Suprapubic skin (tissue), 4 donors: ENCODE measurements at places on chromosomes 6 and 20. TPM values are rescaled to one million over a fixed set of nuclear protein-coding genes. Genes with fewer than 3 reads are reported as not detected.

DNA sequence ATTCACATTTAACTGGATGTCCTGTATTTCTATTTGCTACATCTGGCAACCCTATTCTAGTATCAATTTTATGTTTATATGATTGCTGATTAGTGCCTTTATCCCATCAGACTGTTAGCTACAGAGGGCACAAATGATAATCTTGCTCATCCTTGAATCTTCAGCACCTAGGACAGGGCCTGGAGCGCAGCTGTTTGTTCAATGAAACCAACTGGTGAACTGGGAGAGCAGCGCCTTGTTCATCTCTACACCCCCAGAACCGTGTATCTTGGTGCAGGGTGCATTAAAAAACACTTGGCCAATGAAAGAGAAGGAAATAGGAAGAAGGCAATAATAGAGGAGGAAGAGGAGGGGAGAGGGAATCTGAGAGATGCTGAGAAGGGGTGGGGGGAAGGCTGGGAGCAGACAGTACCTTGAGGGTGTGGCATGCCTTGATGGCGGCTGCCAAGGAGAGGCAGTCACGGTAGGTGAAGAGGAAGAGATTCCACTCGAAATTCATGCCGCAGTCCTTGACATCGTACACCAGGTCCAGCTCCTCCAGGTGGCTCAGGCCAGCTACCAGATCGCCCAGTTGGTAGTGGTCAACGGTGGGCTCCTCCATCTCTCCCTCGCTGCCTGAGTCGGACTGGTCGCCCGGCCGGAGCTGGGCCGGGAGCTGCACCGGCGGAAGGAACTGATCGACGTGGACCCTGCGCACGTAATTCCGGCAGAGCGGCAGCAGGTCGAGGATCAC lies 15.5 kb downstream of the TMEM151B start:
- no peak for DNase-seq
- no peak overlapping the region for H3K27ac ChIP-seq
- H3K4me1 ChIP-seq: peaks cover 3% of the 10 kb centered on the region
- H3K27me3 ChIP-seq: peaks cover 26% of the 10 kb centered on the region
- H3K36me3 ChIP-seq: no peaks in the 10 kb centered on the region

GRCh38 chr6:41036601-41037000 lies 2.4 kb downstream of the UNC5CL start:
- peaks cover 8% of the 10 kb centered on the region for H3K4me1 ChIP-seq
- no peaks in the 10 kb centered on the region for H3K27me3 ChIP-seq
- no peaks in the 10 kb centered on the region for H3K36me3 ChIP-seq
- H3K4me3 ChIP-seq: no peak overlapping the region
- H3K27ac ChIP-seq: no peak overlapping the region

DNA sequence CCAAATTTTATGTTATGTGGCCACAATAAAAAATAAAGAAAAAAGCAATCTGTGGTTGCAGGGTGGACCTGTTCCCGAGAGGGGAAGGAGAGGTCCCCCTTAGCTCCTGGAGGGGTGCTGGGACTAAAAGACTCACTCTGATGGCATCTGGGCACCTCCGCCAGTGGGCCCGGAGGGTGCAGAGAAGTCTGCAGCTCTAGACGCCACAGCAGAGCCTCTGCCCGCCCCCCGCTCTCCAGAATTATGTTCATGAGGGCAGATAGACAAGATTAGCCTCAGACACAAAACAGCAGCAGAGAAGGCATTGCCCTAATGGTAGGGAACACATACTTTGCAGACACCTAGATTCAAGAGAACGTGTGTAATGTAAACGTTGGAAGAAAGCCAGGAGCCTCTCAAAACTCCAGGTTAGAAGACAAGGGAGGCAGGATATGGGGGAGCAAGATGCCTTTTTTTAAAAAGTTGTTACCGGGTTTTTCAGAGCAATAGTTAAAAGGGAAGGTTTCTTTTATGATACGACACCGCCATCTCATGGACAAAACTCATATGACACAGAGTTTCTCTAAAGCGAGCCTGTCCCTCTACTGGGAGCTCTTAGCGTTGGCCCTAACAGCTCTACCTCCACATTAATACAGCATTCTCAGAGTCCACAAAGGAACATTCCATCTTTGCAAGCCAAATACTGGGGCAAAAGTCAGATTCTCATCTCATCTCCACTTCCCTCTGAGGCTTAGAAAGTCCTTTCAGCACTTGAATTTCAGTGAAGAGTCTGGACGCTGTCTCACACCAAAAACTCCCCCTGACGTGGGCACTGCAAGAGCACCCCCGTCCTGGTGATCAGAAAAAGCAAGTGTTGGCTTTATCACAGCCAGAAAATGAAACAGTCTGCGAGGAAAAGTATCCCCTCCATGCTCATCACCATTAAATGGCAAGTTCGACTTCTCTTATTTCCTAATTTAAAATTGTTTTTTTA lies 47.2 kb downstream of the FOXF2 start:
- H3K27ac ChIP-seq: no peak overlapping the region
- no peak for DNase-seq
- H3K27me3 ChIP-seq: peaks cover 50% of the 10 kb centered on the region
- no peaks in the 10 kb centered on the region for H3K4me1 ChIP-seq
- no peak overlapping the region for H3K4me3 ChIP-seq
- no peaks in the 10 kb centered on the region for H3K36me3 ChIP-seq

GRCh38 chr6:168099201-168100010 lies 20.4 kb upstream of the FRMD1 start:
- no peak overlapping the region for H3K4me3 ChIP-seq
- no peak for DNase-seq
- H3K27me3 ChIP-seq: peaks cover 57% of the 10 kb centered on the region
- H3K36me3 ChIP-seq: no peaks in the 10 kb centered on the region

DNA sequence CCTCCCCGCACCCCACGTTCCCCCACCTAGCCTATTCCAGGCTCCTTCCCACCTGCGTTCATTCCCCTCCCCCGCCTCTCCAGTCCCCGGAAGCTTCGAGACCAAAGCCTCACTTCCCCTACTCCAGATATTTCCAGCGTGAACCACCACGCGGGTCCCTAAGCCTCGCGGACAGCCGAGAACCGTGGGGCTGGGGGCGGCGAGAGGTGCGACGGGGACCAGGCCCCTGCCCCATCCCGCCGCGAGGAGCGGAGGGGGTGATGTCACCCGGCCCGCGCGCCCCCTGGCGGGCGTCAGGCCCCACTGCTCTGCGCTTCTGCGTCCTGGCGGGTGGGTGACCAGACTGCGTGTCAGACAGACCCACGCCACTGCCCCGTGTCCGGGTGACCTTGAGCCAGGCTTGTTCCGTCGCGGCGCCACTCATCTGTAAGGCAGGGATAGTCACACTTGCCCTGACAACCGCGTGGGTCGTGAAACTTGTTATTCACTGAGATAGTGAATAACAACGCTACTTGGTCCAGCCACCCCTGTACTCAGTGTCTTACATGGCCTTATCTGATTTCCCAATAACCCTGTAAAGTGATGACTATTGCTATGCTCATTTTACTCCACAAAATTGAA lies 9.0 kb upstream of the HSP90AB1 start:
- no peaks in the 10 kb centered on the region for H3K27me3 ChIP-seq
- peaks cover 2% of the 10 kb centered on the region for H3K36me3 ChIP-seq
- H3K27ac ChIP-seq: peak overlapping the region; percentile 91
- DNase-seq: peak; percentile 89
- peaks cover 50% of the 10 kb centered on the region for H3K4me1 ChIP-seq

DNA sequence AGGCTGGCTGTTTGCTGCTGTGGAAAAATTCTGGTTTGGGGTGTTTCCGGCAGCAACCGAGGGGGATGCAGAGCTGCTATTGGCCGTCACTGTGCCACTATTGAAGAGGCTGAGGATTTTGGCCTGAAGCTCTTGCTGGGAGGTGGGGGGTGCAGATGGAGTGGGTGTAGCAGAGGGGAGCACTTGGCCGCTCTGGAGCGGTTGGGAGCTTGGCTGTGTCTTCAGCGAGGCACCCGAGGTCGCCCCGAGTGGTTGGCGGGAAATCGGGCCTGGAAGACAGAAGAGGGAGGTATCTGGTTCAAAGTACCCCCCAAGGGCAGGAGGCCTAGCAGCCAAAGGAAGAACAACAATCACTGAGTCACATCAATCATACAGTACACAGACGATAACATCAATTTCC lies 27.1 kb downstream of the NCOA5 start:
- H3K27ac ChIP-seq: no peak overlapping the region
- peaks cover 30% of the 10 kb centered on the region for H3K4me1 ChIP-seq
- no peak overlapping the region for H3K4me3 ChIP-seq
- H3K36me3 ChIP-seq: peaks cover 75% of the 10 kb centered on the region
- DNase-seq: no peak
- peaks cover 6% of the 10 kb centered on the region for H3K27me3 ChIP-seq

GRCh38 chr20:10412591-10413408 lies 21.2 kb downstream of the MKKS start:
- peaks cover 7% of the 10 kb centered on the region for H3K4me1 ChIP-seq
- DNase-seq: no peak
- H3K27me3 ChIP-seq: no peaks in the 10 kb centered on the region
- H3K36me3 ChIP-seq: peaks cover 8% of the 10 kb centered on the region
- no peak overlapping the region for H3K4me3 ChIP-seq

GRCh38 chr20:47529840-47530239 lies 28.2 kb downstream of the NCOA3 start:
- peaks cover 5% of the 10 kb centered on the region for H3K4me1 ChIP-seq
- H3K27me3 ChIP-seq: no peaks in the 10 kb centered on the region
- H3K36me3 ChIP-seq: no peaks in the 10 kb centered on the region
- H3K27ac ChIP-seq: no peak overlapping the region
- no peak overlapping the region for H3K4me3 ChIP-seq

DNA sequence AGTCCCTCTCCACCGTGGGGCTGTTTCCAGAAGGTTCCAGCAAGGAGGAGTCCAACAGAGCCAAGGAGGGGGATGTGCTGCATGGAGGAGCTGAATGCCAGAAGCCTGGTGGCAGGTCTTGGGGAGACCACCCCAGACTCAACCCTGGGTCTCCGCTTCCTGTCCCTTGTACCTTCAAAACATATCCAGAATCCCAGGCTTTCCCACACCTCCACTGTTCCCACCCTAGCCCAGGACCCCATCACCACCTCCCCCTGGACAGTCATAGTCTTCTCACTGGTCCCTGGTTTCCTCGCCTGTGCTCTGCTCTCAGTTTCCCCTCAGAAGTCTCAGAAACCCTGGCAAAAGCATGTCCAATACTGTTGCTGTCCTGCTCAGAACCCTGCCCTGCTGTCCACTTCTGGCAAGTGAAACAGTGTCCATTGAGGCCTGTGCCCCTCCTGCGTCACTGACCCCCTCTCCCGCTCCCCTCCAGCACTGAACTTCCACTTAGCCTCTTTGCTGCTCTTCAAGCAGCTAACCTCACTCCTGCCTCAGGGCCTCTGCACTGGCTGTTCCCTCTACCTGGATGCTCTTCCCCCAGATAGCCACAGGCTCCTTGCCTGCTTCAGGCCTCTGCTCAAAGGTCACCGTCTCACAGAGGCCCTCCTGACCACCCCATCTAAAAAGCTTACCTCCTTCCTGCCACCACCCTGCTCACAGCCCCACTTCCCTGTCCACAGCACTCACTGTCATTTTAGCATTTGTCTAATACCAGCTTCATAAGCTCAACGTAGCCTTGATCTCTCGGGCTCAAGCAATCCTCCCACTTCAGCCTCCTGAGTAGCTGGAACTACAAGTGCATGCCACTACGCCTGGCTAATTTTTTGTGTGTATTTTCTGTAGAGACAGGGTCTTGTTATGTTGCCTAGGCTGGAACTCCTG lies 169.2 kb downstream of the GRM4 start:
- H3K4me3 ChIP-seq: no peak overlapping the region
- H3K36me3 ChIP-seq: no peaks in the 10 kb centered on the region
- H3K27me3 ChIP-seq: peaks cover 45% of the 10 kb centered on the region
- H3K4me1 ChIP-seq: no peaks in the 10 kb centered on the region
- H3K27ac ChIP-seq: no peak overlapping the region

DNA sequence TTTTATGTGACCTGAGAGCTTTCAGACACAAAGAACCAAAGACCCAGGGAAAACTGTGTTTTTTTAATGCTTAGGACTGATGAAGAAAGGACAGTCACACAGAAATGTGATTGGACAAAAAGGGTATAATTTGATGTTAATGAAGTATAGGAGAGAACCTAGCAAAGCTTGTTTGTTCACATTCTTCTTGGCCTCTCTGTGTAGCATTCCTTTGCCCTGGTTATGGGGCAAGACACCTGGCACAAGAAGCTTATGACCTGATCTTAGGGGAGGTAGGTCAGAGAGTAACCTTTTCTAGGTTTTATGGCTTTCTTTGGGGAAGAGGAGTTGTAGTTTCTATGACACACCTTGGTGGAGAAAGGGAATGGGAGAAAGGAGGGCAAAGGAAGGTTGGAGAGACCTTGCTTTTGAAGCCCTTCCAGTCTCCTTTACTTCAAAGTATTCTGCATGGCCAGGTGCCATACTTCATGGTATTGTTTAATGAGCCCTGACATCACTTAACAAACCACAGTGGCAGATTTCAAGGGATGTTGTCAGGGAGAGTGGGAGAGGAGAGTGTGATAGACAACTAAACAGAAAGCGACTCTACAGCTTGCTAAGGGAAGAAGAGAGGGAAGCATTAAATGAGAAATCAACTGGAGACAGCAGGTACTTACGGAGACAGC lies 701.8 kb upstream of the FLRT3 start:
- H3K4me3 ChIP-seq: no peak overlapping the region
- H3K4me1 ChIP-seq: peaks cover 6% of the 10 kb centered on the region
- H3K36me3 ChIP-seq: no peaks in the 10 kb centered on the region
- no peaks in the 10 kb centered on the region for H3K27me3 ChIP-seq

DNA sequence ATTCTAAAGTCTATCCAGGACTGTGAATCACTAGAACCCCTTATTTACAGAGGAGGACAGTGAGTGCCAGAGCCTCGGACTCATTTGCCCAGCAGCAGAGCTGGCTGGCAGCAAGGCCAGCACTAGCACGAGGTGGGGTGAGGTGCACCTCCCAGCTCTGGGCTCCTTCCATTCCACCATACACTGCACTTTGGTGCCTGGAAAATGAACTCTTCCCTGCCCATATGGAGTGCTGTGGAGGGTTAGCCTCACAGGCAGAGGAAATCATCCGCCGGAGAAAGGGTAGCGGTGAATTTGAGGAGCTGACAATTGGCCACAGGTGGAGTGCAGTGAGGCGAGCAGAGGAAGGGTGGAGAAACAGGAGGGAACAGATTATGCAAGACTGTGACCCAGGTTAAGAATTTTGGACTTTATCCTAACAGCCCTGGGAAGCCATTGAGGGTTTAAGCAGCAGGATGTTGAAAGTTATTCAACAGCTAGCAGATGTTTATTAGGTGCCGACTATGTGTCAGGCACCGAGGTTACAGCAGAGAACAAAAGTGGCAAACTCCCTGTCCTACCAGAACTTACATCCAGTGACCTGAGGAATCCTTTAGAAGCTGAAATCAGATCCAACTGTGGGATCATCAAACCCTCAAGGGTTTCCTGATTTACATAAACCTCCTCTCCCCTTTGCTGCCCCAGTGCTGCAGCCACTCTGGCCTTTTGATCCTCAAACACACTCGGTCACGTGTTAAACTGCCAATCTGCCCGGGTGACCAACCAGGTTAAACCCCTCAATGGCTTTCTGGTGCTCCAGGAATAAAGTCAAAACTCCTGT lies 6.2 kb downstream of the TRIM26 start:
- H3K27ac ChIP-seq: peak overlapping the region; percentile 13
- no peak for DNase-seq
- H3K4me1 ChIP-seq: peaks cover 64% of the 10 kb centered on the region
- no peaks in the 10 kb centered on the region for H3K27me3 ChIP-seq

The DPM1 gene
- 40.5 TPM for total RNA-seq

The OR2J3 gene
- total RNA-seq: not detected

The COL21A1 gene
- total RNA-seq: 4.2 TPM

The FAM110A gene
- 45.3 TPM for total RNA-seq
